ENCODE measurements at places on chromosomes 11 and 22. TPM values are rescaled to one million over a fixed set of nuclear protein-coding genes. Genes with fewer than 3 reads are reported as not detected.

OR5P2 gene
- not detected for total RNA-seq

DNA sequence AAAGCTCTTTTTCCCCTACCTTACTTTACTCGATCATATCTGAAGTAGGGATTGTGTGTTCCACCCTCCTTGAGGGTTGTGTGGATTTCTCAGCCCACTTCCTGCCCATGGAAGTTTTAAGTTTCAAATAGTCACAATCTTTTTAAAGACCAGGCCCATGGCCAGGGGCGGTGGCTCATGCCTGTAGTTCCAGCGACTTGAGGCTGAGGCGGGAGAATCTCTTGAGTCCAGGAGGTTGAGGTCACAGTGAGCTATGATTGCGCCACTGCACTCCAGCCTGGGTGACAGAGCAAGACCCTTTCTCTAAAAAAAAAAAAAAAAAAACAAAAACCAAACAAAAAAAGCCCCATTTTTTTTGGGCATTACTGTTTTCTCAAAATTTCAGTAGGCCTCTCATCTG is 36.3 kb upstream of the LRRC10B start:
- DNase-seq = no peak

DNA sequence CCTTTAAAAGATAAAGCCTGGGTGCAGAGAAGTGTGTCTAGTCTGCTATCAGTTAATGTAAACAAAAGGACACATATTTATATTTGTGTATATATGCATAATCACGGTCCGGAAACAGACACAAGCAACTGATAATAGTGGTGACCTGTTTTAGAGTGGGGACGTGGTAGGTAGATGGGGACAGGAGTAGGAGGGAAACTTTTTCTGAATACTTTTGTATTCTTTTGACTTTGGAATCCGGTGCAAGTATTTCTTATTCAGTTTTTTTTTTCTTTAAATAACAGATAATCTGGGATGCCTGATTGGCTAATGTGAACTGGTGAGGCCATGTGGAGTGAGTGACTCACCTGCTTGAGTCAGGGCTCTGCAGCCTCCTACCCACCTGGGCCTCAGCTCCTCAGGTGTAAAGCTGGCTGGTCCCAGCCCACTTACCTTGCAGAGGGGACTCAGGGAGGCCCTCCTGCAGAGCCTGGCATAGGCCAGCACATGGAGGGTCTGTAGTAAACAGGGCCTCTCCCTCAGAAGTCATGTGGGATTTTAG is 15.3 kb downstream of the MICAL2 start:
- no peak for DNase-seq

DNA sequence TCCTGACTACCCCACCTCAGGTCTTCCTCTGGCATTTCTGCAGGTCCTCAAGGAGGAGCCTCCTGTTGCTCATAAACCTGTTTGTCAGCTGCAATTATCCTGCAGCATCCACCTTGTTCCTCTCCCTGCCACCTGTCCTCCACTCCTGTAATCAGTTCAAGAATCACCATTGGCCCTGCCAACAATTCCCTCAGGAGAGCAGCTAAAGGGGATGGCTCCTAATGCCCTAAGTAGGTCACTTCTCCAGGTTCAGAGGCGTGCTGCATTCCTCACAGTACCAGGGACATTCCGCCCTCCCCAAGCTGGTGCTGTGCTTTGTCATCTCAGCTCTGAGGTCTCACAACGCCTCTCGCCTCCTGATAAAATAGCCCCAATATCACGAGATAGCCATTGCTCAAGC is 2.1 kb downstream of the CLDN25 start:
- DNase-seq = no peak

Data from lung microvascular endothelial cell (primary cell).